ENCODE measurements at places on chromosomes 7 and 10.
A peak's percentile ranks its signal among the peaks of the same experiment; 100 is the strongest.

DNA sequence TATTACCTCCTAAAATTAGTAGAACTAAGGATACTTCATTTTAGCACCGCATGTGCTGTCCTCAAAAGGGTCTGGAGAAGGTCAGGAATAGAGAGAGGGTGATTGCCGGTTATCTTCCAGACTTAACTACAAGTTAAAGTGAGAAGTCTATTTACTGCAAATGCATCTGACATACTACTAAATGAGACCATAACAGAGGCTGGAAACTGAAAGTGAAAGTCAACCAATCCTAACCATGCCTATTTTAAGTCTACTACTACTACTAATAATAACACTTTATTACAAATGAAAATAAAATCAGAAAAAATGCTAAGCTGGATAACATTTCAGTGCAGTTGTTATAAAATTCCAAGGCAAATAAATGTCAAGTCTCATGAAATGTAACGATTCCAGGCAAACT is 244.7 kb downstream of the KIF20B start:
- DNase-seq, result no peak

- no peak for DNase-seq
Measured at GRCh38 chr7:2866601-2867000, 22.5 kb upstream of the GNA12 start.

GRCh38 chr10:103548581-103549348 is 55.3 kb downstream of the NEURL1 start:
- peak; percentile 82 for DNase-seq

DNA sequence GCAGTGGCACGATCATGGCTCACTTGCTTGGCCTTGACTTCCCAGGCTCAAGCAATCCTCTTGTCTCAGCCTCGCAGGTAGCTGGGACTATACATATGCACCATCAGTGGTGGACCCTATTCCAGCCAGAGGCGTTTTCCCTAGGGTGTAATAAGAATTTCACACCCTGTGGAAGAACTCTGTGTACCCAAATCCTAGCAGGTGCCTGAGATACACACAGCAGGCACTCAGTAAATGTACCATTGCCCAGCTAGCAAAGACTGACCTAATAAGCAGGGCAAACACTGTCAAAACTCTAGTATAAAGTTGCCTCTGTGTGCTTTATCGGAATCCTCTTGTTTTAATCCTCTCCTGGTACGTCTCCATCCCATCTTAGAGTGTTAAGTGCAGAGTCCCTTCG is 33.7 kb upstream of the BHLHA15 start:
- no peak for DNase-seq

DNA sequence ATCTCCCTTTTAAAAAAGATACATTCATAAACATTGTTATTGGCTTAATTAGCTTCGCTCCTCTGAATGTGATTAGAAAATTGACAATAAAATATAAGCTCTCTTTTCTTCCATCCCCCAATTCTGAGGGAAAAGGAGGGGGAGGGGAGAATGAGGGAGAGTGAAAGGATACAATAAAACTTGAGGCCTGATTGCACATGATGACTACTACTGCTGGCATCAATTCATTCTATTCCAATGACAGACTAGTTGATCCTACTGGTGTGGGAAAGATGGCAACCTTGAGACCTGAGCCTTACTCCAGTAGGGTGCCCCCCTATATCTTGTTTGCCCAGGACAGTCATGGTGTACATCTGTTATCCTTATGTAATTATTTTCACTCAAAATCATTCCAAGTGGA is 4.5 kb upstream of the IQUB start:
- no peak for DNase-seq

DNA sequence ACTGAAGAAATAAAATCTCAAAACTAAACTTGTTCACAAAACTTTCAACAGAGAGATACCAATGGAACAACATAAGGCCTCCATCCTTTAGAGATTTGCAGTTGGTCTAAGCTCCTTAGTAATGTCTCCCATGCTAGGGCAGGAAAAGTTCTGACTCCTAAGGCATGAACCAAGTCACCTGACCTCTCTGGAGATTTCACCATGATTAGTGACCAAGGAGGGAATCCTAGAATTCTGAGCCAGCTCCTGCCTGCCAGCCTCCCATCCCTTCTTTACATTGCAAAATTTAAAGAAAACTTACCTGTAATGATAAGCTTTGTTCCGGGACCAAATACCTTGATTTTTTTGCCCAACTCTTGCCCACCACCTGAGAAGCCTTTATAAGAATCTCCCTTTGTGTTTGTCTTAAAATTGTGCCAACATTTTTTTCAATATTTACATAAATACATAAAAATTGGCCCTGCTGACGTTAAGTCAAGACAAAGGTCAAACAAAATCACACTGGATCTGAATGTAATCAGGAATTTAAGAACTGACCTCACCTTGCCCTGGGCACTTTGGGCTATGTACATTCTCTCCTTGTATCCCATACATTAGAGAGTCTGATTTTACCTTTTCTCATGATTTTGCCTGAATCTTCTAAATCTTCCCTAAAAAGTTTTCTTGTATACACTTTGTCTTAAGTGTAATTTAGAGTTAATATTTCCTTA is at the start of gene TARP:
TARP (minus strand) TSS at position 351 of the 710 bp plus-strand sequence.
- DNase-seq, result no peak

DNA sequence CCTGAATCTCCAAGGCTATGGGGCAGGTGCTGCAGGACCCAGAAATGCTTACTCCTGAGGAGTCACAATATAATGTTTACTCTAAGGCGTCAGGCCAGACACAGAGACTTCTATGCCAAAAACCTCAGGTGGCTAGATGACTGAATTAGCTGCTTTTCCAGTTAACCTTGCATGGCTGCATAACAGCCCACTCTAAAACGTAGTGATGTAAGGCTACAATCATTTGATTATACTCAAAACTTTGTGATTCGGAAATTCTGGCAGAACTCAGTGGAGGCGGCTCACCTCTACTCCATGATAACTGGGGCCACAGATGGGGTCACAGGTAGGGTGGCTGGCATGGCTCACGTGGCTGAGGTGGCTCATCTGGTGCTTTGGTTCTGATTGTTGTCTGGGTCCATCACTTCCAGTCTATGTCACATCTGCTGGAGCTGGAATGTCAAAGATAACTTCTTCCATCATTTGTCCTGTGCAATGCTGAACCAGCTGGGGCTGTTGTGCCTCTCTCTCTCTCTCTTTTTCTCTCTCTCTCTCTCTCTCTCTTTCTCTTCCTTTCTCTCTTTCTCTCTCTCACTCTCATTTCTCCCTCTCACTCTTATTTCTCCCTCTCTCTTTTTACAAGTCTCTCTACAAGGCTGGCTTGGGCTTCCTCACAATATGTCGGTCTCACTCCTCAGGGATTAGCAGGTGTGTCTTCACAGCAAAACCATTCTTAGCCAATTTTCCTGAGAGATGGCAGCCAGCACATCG is 11.8 kb downstream of the TMEM72 start:
- DNase-seq, result no peak

DNA sequence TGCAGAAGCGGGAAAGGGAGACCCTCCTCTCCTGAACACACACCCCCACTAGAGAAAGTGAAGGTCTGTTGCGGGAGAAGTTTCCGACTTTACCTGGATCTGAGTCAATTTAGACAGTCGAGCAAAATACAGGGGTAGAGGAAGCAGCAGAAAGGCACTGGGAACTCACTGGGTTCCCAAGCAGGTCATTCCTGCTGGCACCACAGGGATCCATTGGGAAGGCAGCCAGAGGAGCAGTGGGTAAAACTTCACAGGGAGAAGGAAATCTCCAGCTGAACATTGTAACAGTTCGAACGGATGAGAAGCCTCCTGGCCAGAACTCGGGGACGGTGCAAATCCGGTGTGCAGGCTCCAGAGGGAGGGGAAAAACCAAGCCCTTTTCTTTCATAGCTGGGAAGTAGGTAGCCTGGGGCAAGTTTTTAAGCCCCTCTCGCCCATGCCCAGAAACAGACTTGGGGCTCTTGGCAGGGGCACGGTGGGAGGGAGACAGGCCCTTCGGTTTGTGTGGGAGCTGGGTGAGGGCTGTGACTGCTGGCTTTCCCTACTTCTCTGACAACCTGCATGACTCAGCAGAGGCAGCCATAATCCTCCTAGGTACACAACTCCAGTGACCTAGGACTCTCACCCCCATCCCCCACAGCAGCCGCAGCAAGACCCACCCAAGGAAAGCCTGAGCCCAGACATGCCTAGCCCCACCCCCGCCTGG is 51.9 kb downstream of the DDC start:
- no peak for DNase-seq

DNA sequence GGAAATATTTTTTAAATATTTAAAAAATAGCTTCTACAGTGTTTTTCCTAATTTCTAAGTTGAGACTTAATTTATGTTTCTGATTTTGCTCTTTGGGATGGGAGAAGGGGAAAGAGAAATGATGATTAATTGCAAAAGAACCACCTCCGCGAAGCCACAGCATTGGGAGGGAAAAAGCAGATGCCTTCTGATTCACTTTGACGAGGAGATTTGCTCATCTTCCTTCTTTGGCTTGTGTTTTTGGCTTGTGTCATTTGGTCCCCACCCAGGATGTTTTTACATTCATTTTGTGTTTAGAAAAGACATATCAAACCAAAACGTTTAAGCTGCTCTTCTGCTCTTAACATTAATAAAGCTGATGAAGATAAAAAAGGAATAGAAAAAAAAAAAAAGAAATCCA is 121.7 kb downstream of the MACC1 start:
- no peak for DNase-seq

DNA sequence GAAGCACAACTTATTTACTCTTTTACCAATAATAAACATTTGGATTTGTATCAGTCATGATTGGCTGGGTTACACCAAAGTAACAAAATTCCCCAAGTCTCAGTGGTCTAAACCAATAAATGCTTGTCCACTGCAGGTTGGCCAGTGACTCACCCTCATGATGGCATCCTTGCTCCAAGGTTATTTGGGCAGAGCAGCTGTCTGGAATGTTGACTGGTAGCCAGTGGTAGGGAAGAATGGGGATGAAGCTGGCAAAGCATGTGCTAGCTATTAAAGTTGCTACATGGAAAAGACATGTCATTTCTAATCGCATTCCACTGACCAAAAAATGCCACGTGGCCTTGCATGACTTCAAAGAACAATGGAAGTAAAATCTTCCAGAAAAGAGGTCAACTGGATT is 1168.7 kb upstream of the CELF2 start:
- DNase-seq, result no peak

- DNase-seq, result no peak
Measured at GRCh38 chr7:37107047-37107750, 341.5 kb downstream of the ELMO1 start.

DNA sequence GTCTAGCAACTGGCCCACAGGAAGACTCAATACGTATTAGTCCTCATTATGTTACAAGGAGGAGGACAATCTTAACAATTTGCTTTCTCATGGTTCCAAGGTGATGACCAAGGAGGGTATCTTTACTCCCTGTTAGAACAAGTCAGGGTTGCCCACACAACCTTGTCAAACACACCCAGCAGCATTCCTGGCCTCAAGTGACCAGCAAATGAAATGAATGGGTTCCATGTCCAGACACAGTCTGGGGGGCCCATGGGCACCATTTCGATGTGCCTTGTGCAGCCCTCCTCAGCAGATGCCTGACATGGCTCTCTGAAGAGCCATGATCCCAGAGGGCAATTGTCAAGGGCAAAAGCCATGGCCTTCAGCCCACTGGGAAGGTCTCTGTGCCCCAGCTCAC is 40.8 kb downstream of the ANXA8 start:
- DNase-seq, result no peak

DNA sequence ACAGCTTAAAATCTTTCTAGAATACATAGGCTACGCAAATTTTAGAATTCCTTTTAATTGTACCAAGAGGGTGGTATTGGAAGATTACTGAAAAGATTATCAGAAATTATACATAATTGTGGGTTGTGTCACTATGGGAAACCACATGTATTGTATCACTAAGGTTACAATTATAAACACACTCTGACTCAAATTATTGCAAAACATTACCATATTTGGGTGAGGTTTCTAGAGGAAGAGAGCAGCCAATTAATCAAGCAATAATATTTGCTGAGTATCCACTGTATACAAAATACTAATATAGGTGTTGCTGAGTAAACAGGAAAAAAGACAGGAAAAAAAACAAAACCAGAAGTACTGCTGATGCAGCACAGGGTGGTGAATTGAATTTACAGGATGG is 3.1 kb upstream of the CAPZA2 start:
- no peak for DNase-seq

- DNase-seq, result no peak
Measured at GRCh38 chr7:41029072-41029499, 673.8 kb downstream of the INHBA start.

GRCh38 chr7:38902449-38902848 is 6.5 kb downstream of the VPS41 start:
- no peak for DNase-seq

DNA sequence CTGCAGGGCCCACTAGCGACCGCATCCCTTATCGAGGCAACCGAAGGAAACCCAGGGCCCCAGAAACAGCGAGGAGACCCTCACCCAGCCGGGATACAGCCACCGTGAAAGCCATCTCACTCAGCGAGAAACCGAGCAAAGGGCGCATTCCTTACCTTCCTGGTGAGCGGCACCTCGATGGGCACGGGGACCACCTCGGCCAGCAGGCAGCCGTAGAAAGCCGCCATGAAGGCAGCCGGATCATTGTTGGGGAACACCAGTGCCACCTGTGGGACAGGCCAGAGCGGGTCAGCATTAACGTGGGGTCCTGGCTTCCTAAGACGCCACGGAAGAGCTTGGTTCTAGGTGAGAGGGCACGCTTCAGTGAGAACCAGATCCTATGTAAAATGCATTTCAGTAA is 263.7 kb downstream of the ZMYND11 start:
- DNase-seq, result no peak

- DNase-seq, result peak; percentile 67
Measured at GRCh38 chr7:41054960-41055661, 647.8 kb downstream of the INHBA start.

DNA sequence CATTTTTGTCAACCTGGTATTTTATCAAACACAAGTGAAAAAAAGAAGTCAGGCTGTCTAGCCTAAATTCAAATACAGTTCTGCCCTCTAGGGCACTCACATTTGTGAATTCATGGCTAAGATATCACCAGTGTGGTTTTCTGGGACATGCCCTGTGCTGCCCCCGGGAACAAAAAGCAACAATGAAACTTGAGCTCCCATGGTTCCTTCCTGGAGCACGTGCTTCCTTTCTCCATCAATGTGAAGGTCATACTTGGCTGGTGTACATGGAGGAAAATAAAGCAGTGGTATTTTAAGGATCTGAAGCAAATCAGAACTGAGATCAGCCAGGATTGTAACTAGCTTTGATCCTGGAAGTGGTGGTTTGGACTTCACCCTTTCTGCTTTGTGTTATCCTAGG is 128.9 kb upstream of the FRMD4A start:
- DNase-seq, result peak; percentile 37

DNA sequence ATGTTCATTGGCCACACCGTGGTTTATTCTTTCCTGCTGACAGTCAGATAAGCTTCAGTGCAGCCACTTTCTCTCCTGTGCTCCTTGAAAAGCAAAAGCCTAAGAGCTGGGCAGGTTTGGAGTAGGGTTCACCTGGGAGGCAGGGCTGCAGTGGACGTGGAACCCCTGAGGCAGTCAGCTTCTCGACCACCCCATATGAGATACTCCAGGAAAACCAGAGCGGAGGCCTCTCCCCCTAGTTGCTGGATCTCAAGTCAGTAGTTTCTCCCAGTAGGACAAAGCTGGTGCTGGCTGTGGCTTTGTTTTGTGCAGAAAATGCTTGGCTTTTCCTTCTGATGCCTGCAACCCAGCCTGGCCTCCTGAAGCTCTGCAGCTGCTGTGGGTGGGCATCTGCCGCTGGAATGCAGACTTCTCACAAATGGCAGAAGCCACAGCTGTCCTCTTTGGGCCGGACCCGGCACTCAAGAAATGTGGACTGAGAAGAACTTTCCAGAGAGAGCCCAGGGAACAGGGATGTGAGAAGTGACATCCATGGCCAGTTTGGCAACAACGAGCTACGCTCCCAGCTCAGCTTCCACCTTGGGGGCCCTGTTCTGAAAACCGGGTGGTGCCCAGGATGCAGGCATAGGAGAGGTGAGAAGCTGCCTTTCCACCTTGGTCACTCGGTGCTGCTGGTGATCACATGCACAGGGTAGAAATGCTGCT is 276.6 kb upstream of the TCERG1L start:
- DNase-seq, result no peak

Measured in muscle of leg (tissue), 16 donors.